ENCODE measurements at places on chromosomes 6 and 20.
A peak's percentile ranks its signal among the peaks of the same experiment; 100 is the strongest.

DNA sequence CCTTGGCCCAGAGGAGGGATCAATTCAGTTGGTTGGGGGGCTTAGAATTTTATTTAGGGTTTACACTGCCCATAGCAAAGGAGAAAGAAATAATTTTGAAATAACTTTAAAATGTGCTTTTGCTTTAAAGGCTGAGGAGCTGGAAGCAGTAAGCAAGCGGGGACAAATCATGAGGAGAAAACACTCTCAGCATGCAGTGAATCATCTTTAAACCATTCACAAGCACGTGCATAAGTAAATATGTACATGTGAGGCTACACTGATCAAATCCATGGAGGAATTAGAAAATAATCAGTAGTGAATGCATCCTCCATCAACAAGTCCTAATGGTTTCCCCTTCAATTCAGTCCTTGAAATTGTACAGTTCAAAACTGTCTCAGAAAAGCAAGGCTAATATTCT, 181.0 kb downstream of the MTFR2 start:
- peak; percentile 86 for DNase-seq

- DNase-seq, result peak; percentile 98
Measured at GRCh38 chr20:56373942-56374341, 15.2 kb downstream of the FAM210B start.

GRCh38 chr20:51425347-51426106, 117.0 kb downstream of the NFATC2 start:
- DNase-seq, result no peak

- no peak for DNase-seq
Measured at GRCh38 chr6:47593979-47594378, 104.4 kb upstream of the ADGRF4 start.

- no peak for DNase-seq
Measured at GRCh38 chr6:151436802-151437201, 15.1 kb downstream of the RMND1 start.

- DNase-seq, result no peak
Measured at GRCh38 chr6:46103441-46104115, 26.2 kb upstream of the ENPP4 start.

DNA sequence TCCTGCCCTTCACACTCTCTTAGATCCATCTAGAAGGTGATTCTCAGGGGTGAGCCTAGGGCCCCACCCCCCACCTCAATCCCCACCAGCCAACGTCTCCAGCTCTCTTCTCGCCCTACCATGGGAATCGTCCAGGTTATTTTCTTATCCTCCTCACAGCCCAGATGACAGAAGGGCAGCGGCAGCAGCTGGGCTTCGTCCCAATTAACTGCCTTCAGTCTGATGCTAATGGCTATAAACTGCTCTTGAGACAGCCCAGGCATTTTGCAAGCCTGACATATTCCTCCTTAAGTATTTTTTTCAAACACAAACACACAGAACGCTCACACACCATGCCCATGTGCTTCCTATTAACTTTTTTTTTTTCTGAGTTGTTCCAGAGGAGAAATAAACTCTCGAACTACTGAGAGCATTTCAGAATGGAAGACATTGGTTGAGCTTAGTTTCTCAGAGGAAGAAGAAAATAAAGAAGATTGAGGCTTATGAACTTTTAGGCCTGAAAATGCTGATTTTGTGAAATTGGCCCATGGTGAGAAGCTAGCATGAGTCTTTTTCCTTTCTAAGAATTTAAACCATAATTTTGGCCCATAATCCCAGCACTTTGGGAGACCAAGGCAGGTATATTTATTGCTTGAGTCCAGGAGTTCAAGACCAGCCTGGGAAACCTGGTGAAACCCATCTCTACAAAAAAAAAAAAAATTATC, 124.6 kb downstream of the EYA2 start:
- peak; percentile 33 for DNase-seq

DNA sequence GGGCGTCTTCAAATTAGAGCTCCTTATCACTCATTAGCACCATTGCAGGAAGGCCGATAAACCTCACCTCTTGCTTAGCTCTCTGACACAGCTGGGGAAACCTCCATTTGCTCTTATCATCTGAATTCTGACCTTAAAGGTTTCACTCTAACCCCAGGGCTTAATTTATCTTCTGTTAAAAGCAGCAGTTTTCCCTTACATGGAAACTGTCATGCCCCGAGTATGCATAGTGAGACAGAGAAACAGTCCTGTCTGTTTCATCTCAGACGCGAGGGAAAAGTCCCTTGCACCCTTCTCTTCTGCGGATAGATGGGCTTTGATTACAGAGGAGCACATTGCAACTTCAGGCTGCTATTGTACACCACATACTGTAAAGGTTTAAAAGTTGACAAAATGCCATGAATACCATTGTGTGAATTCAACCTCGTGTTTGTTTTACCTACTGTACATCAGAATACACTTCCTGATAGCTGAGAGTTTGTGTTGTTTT, 191.5 kb upstream of the BMP2 start:
- DNase-seq, result peak; percentile 86

DNA sequence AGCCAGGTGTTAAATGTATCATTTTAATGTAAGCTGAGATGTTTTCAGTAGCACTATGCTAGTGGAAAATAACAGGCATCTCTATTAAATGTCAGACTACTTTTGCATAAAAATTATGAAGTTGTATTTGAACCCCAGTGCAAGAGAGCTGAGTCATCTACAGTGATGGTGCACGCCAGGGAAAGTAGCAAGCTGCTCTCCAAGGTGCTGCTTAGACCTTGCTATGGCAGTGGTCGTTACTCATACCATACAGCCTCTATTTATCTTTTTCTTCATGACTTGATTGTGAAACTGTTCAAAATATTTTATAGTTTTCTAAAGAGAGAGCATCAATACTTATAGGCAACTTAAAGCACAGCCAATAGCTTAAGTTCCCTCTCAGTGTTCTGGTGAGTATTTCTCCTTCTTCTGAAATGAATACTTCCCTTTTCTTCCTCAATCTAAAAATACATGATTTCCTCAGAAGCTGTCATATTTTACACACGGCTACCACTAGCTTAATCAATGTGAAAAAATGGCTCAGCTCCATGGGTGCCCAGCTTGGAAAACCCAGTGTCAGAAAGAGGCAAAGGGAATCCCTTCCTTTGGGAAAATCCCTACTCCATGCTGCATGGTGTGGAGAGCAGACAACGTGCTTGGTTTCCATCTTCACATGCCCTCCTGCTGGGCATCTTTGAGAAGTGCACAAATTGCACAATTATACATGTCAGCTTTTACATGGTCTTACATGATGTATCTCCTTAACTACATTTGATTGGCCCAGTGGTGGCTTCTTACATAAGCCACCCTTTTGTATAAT, 105.6 kb downstream of the ELOVL4 start:
- DNase-seq, result peak; percentile 14

DNA sequence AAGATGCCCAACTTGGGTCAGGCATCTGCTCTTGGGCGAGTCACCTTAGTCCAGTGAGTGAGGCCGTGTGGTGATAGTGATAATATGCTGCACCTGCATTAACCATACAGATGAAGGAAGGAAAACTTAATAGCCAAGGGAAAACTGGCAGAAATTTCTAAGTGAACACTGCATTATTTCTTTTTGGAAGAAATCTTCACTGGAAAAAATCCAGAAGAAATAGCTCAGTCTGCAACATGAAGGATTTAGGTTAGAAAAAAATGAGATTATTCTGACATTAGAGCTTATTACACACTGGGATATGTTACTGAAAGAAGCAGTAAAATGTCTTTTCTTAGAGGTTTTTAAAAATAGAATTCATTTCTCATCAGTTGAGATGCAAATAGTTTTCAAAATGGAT, 947.3 kb downstream of the KIF16B start:
- DNase-seq, result no peak

GRCh38 chr6:43851204-43851865, 81.3 kb downstream of the VEGFA start:
- peak; percentile 87 for DNase-seq

DNA sequence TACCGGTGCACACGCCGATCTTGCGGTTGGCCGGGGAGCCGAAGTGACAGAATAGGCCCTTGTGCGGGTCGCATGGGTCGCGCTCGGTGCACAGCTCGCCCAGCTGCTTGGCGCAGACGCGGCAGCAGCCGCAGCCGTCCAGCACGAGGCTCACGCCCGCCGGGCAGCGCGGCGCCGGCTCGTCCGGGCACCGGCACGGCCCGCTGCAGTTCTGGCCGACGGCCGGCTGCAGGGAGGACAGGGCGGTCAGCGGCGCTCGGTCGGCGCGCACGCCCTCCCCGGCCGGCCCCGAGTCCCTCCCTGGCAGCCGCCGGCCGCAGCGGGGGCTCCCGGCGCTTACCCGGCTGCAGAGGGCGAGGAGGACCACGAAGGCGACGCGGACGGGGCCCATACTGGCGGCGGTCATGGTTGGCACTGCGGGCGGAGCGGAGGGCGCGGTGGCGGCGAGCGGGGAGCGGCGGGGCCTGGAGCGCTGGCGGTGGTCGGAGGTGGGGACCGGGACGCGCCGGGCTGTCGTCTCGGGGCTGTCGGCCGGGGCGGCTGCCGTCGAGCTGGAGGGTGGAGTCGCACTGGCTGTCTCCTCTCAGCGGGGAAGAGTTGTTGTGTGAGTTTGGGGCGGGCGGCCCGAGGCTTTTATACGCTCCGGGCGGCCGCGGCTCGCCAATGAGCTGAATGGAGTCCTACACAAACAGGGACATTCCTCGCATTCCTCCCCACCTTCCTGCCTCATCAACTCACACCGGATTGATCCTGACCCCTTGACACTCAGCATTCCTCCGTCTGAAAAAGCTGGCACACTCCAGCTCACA, at the start of gene CCN2:
Gene CCN2 (minus strand): TSS at position 606 of the 809 bp plus-strand sequence. CDS start 200 bp downstream, at position 406.
- DNase-seq, result peak; percentile 100

- peak; percentile 89 for DNase-seq
Measured at GRCh38 chr6:130500693-130501092, 134.9 kb downstream of the TMEM200A start.

- peak; percentile 57 for DNase-seq
Measured at GRCh38 chr6:20873425-20874190, 339.4 kb downstream of the CDKAL1 start.

GRCh38 chr6:37074053-37074827, 68.8 kb downstream of the FGD2 start:
- DNase-seq, result no peak

DNA sequence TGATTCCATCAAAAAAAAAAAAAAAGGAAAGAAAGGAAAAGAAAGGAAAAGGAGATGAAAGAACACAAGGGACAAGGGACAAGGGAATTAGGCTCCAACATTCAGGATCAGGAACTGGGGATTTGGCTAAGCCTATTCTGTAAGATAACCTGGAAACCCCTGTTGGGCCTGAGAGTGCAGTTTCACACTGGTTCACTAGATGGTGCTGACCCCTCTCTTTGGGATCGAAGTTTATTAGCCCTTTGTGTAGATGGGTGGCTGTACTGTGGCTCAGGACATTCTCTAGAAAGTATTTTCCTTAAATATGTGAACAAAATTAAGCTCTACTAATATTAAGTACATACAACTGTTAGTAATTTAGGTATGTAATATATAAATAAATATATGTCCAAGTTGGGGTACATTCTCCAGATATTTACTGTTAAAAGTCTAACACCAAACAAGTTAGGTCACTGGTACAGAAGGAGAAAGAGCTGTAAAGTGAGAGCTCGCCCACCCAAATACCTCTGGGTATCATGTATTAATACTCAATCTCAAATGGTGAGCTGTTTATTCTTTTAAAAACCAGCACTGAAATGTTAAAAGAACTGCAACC, 6.3 kb downstream of the OR2A4 start:
- peak; percentile 62 for DNase-seq

DNA sequence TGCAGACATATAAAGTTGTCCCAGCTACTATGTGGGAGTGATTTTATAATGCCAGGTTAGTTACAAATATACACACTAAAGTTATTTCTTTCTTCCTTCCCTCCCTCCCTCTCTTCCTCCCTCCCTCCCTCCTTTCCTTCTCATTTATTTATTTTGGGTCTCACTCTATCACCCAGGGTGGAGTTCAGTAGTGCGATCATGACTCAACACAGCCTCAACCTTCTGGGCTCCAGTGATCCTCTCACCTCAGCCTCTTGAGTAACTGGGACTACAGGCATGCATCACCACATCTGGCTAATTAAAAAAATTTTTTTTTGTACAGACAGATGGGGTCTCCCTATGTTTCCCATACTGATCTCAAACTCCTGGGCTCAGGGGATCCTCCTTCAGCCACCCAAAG, 59.2 kb downstream of the PHF20 start:
- DNase-seq, result peak; percentile 33

DNA sequence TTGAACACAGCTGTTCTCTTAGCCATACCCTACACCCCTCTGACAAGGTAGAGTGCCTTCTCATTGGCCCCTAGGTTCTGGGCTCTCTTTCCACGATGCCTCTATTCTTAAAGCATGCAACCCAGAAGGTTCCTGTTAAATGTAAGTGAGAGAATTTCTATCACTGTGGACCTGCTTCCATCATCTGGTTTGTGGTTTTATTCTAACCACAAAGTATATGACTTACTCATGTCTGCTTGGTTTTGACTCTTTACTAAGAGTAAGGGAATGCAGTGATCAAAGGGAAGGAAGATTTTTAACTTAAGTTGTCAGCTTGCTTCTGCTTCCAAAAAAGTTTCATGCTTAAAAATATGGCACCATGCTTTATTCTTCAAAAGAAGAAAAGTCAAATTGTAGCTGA, 80.2 kb downstream of the ANKEF1 start:
- peak; percentile 67 for DNase-seq

GRCh38 chr6:83962582-83962981, 71.0 kb upstream of the MRAP2 start:
- no peak for DNase-seq

DNA sequence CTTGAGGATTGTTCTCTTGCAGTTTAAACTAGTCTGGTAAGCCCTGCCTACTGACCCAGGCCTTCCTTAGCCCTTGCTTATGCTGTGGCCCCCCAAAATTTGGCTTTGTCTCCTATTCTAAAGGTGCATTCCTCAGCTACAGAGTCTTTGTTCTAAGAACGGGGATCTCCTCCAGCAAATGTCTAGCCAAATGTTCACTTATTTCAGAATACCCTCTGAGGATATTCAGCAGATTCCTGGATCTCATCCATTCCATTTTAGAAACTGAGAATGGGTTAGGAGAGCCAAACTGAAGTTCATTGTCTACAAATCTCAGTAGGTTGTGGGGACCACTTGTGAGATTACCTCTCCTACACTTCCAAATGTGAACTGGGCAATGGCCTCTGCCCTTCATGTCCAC, 164.2 kb upstream of the ARG1 start:
- DNase-seq, result no peak

- peak; percentile 15 for DNase-seq
Measured at GRCh38 chr6:9745476-9745875, 669.4 kb downstream of the TFAP2A start.

- no peak for DNase-seq
Measured at GRCh38 chr6:42565823-42566613, 2.2 kb downstream of the UBR2 start.

DNA sequence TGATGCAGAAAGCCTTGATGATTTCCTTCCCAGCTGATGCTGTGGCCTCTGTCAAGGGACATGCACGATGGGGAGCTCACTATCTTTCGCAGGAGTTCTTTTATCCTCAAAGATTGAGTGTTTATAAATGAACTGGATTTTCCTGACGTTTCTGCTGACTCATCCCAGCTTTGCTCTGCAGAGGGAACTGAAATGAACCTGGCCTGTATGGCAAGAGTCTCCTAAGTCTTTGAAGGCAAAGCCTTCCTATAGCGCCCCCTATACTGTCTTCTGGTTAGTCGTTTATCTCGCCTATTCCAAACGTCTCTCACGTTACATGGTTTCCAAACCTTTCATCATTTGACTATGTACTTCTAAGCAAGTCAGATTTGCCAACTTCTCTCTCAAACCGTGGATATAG, 565.3 kb downstream of the KIF16B start:
- DNase-seq, result peak; percentile 8

Data from iris pigment epithelial cell (primary cell).